Ecto neural progenitor cell (in vitro differentiated cells): ENCODE measurements at places on chromosomes 2 and 18.

DNA sequence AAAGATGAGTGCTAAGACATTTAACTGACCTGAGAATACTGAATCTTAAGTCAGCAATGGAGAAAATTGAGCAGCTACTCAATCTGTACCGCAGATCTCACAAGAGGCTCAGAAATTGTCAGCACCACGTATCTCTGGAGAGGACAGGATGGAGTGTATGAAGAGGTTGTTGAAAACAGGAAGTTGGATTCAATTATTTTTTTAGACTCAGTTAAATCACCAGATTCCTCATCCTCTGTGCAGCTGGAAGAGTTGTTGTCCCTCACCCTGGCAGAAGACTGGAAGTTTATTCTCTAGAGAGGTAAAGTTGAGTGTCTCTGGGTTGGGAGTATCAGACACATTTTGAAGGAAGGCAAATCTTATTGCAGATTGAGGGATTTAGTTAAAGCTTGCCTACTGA lies 114.9 kb upstream of the NT5C1B start:
- no peak for DNase-seq

DNA sequence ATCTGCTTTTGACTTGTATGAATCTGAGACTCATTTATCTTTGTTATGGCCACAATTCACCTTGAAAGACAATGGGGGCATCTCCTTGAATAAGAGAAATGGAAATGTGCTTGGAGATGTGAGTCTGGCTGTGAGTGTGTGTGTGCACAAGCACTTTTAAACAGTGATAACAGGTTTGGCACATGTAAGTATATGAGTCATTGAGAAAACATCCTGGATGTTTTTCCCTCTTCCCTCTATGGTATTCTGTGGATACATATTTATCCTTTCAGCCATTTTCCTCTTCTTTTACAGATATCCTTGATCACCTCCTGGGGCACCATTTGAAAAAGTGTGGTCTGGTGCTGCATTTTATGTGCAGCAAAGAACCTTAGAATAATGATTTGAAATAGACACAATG lies 317.3 kb upstream of the THUMPD2 start:
- DNase-seq = no peak

DNA sequence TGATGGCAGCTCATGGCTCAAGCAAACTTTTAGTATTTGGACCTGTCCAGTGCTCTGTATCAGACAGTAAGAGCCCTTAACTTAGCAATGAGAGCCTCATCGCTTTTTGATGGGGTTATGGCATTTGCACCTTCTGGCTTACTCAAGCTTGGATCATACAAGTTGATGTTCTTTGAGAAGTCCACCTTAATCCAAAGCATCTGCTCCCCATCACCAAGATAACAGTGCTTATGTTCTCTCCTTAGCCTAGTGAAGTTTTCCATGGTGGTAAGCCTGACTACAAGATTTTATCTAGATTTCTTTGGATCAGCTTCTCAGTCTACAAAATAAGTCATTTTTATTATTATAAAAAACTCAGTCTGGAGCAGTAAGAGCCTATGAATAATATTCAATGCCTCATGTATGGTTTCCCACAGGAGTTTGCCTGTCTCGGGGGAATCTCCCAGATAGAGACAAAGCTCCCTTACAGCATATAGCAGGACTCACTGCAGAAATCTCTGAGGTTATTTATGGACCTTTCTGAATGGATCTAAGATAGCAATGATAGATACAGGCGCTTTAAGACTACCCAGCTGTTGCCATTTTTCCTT lies 472.2 kb upstream of the LINC00305 start:
- DNase-seq = no peak

DNA sequence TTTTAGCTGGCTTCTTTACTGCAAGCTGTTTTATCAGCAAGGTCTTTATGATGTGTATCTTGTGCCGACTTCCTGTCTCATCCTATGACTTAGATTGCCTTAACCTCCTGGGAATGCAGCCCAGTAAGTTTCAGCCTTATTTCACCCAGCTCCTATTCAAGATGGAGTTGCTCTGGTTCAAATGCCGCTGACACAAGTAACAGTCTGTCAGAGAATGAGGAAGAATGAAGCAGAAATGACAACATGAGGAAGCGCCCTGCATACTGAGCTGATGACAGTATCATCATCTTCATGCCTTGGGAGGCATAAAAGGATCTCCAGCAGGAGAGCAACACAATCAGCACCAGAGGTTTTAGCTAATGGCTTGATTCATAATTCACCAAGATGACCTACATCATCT lies 309.4 kb downstream of the NBAS start:
- DNase-seq = no peak

- no peak for DNase-seq
Measured at GRCh38 chr18:59218018-59218417, 1.9 kb upstream of the GRP start.

DNA sequence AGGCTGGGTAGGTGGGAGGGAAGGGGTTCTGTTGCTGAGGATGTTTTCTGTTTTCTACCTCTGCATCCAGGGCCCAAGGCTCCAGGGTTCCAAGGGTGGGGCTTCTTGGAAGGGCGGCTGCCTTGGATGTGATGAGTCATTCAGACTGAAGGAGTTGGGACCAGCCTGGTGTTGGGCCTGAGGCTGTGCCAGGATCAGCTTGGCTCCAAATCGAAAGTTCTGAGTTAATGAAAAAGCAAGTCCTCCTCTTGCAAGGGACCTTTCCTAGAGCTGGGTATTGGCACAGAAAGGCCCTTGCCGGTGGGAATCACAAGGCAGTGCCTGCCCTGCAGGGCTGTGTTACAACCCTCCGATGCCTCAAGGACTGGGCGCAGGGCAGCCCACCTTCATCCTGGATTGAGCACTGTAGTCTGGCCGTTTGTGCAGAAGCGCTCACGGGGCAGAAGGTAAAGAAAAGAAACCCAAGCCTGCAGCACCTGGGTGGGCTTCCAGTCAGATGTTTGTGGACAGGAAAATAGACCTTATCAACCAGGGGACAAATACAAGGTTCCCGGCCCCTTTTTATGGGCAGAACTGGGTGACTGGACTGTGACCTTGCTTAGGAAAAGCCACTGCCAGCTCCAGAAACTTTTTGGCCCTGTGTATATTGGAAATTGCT lies 52.5 kb upstream of the MCFD2 start:
- DNase-seq = no peak
